Activated CD4-positive, alpha-beta T cell treated with anti-CD3 and anti-CD28 coated beads, Interleukin-2, amount 10 ng/mL, durations not matched to agents 7 days and 5 days (primary cell): ENCODE measurements at places on chromosomes 2 and 18.

DNA sequence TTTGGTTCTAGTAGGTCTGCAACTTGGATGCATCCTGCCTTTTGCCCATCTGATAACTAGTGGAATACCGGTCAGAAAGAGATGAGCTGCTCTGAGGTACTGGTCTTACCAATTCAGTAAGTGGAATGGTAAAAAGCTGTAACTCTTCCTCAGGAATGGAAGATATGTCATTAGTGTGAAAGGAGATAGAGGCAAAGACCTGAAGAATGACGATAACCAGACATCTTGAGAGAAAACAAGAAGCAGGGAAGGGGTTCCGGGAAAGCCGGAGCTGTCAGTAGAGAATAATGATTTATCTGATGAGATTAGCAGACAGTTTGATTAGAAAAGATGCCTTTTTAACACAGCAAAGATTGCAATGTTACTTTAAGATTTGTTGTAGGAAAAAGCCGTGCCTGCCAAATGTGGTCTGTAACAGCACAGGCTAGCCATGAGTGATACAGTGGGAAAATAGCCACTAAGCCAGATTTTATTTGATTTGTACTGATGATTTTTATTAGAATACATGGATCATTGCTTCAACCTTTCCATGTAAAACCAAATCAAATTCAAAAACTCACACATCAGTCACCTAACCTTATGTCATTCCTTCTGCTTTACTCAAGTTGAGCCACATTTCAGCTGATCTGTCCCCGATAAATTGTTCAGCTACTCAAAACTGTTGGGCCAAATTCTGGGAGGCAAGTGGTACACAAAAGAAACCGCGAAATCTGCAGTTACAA, 110.0 kb downstream of the TCF4 start:
- no peak for DNase-seq

- no peak for DNase-seq
Measured at GRCh38 chr2:72999729-73000725, 71.5 kb downstream of the SFXN5 start.

DNA sequence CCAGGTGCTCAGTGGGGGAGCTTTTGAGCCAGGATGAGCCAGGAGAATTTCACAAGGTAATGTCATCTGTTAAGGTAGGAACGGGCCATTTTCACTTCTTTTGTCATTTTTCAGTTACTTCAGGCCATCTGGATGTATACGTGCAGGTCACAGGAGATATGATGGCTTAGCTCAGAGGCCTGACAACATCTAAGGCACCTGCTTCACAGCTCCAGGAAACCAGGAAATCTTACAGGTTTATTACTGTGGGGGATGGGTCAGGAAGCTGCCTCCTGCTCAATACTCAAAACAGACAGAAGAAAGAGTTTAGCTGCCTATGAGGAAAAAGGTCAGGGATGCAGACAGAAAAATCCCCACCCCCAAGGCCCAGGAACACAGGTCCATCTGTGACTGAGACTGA, 364.3 kb upstream of the LRP1B start:
- no peak for DNase-seq

GRCh38 chr2:179837408-179837807, 24.0 kb downstream of the ZNF385B start:
- no peak for DNase-seq

GRCh38 chr2:131492418-131493198, 411 bp upstream of the MZT2A start:
- peak; percentile 93 for DNase-seq

DNA sequence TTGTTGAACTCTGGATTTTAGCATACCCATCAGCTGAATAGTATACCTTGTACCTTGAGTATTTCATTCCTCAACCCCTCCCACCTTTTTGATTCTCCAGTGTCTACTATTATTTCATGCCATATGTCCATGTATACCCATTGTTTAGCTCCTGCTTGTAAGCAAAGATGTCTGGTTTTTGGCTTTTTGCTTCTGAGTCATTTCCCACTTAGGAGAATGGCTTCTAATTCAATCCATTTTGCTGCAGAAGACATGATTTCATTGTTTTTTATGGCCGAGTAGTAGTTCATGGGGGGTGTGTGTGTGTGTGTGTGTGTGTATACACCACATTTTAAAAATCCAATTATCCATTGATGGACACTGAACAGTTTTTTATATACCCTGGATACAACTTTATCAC, 24.3 kb upstream of the MOCOS start:
- DNase-seq, result no peak

- DNase-seq, result no peak
Measured at GRCh38 chr2:55159037-55159651, 72.9 kb downstream of the CLHC1 start.

GRCh38 chr18:76153691-76154090, 341.4 kb downstream of the ZNF516 start:
- no peak for DNase-seq

- no peak for DNase-seq
Measured at GRCh38 chr2:158214431-158214830, 112.8 kb downstream of the UPP2 start.

GRCh38 chr2:84041506-84041905, 417.6 kb downstream of the SUCLG1 start:
- DNase-seq, result no peak

- no peak for DNase-seq
Measured at GRCh38 chr2:127508631-127509034, 17.7 kb downstream of the IWS1 start.

DNA sequence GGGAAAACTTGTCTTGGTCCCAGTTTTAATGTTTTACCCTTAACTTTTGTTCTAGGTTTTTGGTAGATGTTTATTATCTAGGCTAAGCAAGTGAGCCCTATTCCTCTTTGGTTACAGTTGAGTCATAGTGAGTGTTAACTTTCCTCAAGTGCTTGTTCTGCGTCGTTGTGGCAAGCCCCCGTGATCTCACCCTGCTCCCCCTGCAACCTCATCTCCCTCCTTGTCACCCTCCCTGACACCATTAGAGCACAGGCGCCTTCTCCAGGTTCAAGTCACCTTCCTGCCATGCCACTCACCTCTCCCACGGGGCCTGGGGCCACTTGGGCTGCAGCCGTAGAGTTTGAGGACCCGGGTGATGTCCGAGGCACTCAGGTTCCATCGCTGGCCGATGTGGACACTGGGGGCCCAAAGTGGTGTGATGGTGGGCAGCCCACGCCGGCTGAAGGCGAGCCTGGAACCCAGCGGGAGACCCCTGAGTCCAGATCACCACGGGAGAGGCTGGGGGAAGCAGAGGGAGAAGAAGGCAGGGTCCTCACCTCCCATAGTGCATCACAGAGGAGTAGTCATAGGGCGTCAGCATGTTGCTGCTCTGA, 8.7 kb downstream of the ASTL start:
- no peak for DNase-seq

GRCh38 chr2:185475914-185476313, 262.7 kb upstream of the FSIP2 start:
- DNase-seq, result no peak

DNA sequence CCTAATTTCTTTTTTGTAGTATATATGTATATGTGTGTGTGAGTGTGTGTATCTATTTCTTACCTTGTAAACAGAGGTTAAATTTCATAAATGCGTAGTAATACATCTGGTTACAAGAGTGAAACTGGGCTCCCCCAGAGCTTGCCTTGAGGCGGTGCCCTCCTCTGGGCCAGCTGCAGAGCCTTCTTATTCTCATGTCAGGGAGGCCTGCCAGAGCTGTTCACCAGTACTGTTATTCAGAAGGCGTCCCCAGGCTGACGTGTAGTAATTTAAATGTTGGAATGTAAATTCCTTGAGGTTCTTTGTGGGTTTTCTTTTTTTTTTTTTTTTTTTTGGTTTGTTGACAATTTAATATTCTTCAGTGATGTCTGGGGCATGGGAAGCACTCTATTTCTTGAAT, 11.2 kb downstream of the COPS8 start:
- no peak for DNase-seq

- DNase-seq, result no peak
Measured at GRCh38 chr2:28665041-28665704, 86.5 kb upstream of the PPP1CB start.

GRCh38 chr2:44496130-44496529, 134.4 kb downstream of the CAMKMT start:
- no peak for DNase-seq

- peak; percentile 40 for DNase-seq
Measured at GRCh38 chr2:241803387-241804325, 5.3 kb upstream of the NEU4 start.

GRCh38 chr2:183088061-183088460, 9.5 kb downstream of the DUSP19 start:
- DNase-seq, result no peak

- DNase-seq, result no peak
Measured at GRCh38 chr18:51655327-51655698, 457.8 kb upstream of the MEX3C start.
